Stimulated activated CD4-positive, alpha-beta T cell treated with anti-CD3 and anti-CD28 coated beads, Interleukin-1b, Interleukin-23, amount 100 ng/mL, for 24 hours (primary cell): ENCODE measurements at places on chromosomes 3 and 15.

GRCh38 chr15:47663101-47663500 is 54.2 kb upstream of the SEMA6D start:
- DNase-seq: no peak

- DNase-seq: no peak
Measured at GRCh38 chr15:61974118-61974517, 86.1 kb downstream of the VPS13C start.

DNA sequence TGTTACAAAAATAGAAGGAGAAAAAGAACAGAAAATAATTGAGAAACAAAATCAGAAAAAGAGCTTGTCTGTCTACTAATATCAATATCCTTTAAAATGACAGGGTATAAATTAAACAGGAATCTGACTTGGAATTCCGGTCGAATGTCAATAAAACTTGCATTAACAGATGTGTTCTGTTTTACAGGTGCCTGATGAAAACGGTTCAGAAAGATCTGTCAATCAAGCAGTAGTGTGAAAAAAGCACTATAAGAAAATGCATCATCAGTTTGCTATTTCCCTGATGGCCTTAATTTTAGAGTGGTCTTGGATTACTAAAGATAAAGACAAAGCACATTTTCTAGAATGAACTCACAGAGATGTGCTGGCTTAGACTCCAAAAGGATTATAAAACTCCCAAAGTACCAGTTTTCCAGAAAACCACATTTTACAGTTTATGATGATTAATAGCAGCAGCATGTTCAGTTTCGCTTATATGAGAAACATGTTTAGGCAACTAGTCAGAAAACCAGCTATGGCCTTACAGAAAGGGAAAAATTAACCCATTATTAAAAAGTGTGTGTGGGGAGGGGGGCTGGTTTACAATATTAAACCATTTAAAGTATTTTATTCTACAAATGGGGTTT is 8.2 kb upstream of the C3orf38 start:
- DNase-seq: no peak

GRCh38 chr3:82082796-82083195 is 321.4 kb upstream of the GBE1 start:
- DNase-seq: no peak

- DNase-seq: no peak
Measured at GRCh38 chr3:127671523-127672428, 976 bp upstream of the ABTB1 start.

GRCh38 chr3:27673701-27674100 is 48.4 kb downstream of the EOMES start:
- DNase-seq: no peak

- DNase-seq: no peak
Measured at GRCh38 chr3:50549226-50549625, 18.3 kb downstream of the C3orf18 start.

GRCh38 chr3:89049119-89049518 is 58.3 kb upstream of the EPHA3 start:
- DNase-seq: no peak

GRCh38 chr3:13013566-13013965 is 59.7 kb downstream of the IQSEC1 start:
- DNase-seq: no peak

- DNase-seq: no peak
Measured at GRCh38 chr3:71062952-71063772, 520.4 kb downstream of the FOXP1 start.

GRCh38 chr3:128242818-128243601 is 89.7 kb downstream of the EEFSEC start:
- no peak for DNase-seq

- DNase-seq: no peak
Measured at GRCh38 chr3:160685144-160685766, 8.3 kb downstream of the ARL14 start.

DNA sequence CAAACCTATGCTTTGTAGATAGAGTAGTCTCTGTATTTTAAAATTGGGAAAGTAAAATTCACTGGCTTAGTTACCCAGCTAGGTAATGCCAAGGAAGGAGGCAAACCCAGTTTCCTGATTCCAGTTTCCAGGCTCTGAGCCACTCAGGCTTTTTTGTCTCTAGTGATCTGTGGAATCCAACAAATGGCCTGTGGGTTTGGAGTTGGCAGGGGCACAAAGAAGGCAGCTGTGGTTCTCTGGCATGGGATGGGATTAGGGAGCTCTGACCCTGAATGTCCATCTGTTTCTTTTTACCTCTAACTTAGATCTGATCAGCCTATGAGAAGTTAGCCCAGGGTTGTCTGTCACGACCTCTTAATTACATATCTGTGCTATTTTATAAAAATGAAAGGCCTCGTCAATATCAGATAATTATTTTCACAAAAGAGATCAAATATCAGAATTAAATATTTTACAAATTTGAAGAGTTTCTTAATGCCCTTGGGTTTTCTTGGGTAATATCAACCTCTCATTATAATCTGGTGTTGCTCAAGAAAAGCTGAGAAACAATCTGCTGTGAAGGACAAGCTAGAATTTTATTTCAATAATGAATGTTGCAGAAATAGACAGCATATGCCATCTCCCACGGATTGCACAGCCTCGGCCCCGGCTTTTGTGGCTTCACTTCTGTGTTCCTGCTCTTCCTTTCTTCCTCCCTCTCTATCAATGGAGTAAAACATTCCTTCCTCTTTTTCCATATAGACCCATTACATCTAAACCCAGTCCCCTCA is 63.7 kb upstream of the DAZL start:
- DNase-seq: no peak

DNA sequence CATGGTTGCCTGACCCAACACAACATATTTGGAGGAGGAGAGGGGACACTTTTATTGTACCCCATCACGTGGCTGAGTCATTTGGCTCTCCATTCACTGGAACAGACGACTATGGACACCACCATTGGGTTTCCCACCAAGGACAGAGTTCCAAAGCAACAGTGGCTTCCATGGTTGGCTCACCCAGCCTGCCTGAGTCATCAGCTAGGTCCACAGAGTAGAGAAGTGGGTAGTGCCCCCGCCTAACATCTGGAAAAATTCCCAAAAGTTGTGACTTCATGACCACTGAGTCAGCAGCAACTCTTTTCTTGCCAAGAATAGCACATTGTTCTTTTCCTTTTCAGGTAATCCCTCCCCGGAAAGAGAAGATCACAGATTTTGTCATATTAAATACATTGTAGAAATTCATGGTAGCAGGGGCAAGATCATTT is 3.0 kb upstream of the PPP1R2 start:
- no peak for DNase-seq

DNA sequence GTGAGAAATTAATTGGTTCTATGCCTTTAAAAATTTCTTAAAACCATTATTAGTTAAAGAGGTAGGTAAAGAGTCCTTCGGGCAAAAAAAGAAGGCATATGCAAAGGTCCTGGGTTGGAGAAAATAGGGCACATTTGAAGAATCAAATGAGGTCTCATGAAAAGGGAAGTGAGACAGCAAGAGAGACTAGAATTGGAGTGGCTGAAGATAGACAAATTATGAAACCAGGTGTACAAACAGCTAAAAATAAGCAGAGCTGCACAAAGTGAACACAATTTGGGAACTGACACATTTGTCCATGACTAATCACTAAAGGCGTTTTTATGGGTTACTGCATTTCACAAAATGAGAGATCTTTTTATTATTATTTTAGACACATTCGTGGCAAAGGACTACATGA is 581.2 kb downstream of the PYDC2 start:
- DNase-seq: no peak

DNA sequence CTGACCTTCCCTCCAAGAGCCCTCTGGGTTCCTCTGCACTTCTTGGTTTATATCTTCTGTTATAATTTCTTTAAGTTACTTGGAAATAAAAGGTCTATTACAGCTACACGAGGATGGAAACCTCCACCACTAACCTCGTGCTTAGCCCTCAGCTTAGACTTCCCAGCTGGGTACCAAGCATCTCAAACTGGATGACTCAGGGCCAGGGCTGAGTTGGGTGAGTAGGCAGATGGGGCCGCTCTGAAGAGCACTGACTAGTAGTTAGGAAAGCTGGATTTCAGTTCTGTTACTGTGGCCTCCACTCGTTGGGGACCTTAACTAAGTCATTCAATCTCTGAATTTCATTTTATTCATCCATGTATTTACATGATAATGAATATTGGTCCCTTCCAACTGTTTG is 1036.6 kb downstream of the IGSF11 start:
- DNase-seq: no peak

DNA sequence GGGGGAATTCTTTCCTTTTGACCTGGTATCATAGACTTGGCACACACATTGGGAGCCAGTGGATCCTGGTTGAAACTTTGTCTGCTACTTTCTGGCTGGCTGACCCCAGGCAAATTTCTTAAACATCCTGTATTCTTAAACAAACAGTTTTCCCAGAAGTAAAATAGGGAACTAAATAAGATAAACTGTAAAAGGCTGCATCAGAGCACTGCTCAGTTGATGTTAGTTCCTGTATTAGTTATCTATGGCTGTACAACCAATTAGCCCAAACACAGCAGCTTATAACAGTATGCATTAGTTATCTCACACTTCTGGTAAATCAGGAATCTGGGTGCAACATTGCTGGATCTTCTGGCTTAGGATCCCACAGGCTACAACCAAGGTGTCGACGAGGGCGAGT is 73.1 kb upstream of the SLCO3A1 start:
- DNase-seq: no peak

DNA sequence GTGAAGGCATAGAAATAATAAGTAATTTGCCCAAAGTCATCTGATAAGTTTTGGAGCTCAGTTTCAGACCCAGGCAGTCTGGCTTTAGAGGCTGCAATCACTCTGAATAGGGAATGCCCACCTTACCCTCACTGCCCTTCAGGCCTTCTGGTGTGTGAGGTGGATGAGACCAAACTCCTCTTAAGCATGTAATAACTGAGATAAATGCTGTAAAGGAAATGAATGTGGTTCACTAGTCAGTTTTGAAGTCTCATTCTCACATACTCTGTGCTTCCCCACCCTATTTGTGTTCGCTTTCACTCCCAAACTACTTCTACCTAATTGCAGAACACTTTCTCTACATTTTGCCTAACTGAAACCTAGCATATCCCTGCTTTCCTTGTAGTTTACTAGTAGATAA is 144.1 kb downstream of the FILIP1L start:
- no peak for DNase-seq

DNA sequence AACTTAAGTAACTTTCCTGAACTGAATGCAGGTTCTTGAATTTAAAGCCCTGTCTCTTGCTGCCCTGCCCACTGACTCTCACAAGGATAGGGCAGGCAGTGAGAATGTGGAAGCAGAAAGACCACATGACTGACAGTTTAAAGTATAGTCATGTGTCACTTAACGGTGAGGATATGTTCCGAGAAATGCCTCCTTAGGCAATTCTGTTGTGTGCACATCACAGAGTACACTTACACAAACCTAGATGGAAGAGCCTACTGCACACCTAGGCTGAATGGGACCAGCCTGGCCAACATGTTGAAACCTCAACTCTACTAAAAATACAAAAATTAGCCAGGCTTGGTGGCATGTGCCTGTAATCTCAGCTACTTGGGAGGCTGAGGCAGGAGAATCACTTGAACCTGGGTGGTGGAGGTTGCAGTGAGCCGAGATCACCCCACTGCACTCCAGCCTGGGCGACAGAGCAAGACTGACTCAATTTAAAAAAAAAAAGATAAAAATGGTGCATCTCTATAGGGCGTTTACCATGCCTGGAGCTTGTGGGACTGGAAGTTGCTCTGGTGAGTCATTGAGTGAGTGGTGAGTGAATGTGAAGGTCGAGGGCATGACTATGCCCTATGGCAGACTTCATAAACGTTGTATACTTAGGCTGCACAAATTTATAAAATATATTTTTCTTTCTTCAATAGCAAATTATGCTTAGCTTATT is 18.9 kb upstream of the COPG1 start:
- DNase-seq: no peak

- DNase-seq: no peak
Measured at GRCh38 chr15:48761393-48762158, 49.3 kb downstream of the CEP152 start.

DNA sequence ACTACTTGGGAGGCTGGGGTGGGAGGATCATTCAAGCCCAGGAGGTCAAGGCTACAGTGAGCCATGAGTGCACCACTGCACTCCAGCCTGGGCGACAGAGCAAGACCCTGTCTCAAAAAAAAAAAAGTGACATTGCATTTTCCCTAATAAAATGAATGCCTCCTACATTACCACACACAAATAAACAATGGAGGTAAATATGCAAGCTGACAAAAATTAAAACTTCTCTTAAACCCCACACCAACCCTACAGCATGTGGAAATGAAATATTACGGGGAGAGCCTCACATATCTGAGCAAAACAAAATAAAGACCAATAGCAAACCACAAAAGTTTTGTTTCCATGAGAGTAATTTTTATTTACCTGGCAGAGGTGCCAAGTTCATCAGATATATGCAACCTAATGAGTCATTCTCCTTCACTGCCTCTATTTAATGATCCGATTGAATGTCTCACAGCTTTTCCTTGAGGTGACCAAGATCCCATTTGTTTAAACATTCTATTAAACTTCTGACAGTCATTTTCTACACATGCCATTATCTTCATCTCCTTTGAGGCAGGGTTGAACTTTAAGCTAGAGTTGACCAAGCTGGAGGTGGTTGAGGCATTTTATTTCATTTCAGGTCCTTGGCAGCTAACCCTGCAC is 9.4 kb upstream of the CAV3 start:
- no peak for DNase-seq

GRCh38 chr3:99562138-99562537 is 76.3 kb upstream of the COL8A1 start:
- no peak for DNase-seq

DNA sequence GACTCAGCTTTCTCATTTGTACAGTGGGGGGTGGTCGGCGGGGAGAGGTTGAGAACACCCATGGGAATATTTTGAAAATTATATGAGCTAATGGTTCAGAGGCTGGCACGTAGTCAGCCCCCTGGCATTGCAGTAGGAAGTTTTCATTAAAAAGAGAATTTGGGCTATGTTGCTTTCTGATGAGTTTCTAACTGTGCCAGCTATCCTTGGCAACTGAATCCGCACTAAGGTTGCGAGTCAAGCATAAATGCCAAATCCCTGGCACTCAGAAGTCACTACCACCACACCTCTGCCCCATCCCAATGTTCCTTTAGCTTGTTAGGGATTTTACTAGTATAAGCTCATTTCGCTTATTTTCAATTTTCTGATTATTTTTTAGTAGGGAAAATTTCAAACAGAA is 91.6 kb downstream of the DNASE1L3 start:
- no peak for DNase-seq

- DNase-seq: no peak
Measured at GRCh38 chr3:32347343-32348125, 44.1 kb upstream of the CMTM7 start.

- DNase-seq: no peak
Measured at GRCh38 chr3:55683666-55684270, 196.7 kb upstream of the WNT5A start.

- no peak for DNase-seq
Measured at GRCh38 chr3:195003006-195003892, 267.7 kb downstream of the XXYLT1 start.

- no peak for DNase-seq
Measured at GRCh38 chr3:172133838-172134237, 94.5 kb downstream of the FNDC3B start.

DNA sequence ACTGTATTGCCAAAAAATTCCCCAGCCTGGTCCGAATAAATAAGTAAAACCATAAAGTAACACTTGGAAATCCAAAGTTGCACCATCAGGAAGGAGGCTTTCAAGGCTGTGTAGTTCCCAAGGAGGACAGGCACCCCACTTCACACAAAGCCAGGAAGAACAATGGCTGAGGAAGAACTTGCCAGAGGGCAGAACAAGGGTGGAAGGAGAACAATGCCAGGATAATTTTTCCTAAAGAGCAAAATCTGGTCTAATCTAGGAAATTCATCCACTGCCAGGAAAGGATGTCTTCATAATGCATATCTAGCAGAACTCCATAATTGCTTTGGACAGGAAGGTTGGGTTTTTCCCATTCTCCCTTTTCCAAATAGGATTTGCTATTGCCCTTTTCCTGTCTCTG is 15.7 kb upstream of the ARID3B start:
- DNase-seq: no peak
